Kidney glomerular epithelial cell (primary cell): ENCODE measurements at places on chromosomes 2 and 18.

- peak; percentile 87 for DNase-seq
Observed at GRCh38 chr2:20035955-20036666, 15.3 kb downstream of the LAPTM4A start.

- DNase-seq, result no peak
Observed at GRCh38 chr2:211176514-211177141, 620.2 kb downstream of the CPS1 start.

- DNase-seq, result no peak
Observed at GRCh38 chr2:230942371-230942770, 17.3 kb upstream of the GPR55 start.

GRCh38 chr2:96869281-96869821, 529 bp downstream of the SEMA4C start:
- DNase-seq, result no peak

DNA sequence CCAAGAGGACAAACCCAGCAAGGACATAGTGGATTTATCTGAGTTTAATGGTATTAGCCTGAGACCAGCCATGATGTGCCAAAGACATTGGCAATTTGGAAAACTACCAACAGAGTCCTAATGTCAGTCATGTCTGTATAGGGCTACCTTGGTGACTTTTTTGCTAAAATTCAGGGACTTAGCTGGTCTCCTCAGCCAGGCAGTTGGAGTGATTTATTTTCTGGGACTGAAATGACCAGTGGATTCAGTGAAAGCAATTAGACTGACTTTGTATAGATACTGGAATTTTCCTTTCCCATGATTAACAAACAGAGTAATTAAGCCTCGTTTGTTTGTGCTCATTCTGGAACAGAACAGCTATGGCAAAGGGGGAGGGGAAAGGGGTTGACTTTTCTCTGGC, 55.0 kb downstream of the LYPD6 start:
- no peak for DNase-seq

- no peak for DNase-seq
Observed at GRCh38 chr2:241820625-241821384, 11.8 kb downstream of the NEU4 start.

DNA sequence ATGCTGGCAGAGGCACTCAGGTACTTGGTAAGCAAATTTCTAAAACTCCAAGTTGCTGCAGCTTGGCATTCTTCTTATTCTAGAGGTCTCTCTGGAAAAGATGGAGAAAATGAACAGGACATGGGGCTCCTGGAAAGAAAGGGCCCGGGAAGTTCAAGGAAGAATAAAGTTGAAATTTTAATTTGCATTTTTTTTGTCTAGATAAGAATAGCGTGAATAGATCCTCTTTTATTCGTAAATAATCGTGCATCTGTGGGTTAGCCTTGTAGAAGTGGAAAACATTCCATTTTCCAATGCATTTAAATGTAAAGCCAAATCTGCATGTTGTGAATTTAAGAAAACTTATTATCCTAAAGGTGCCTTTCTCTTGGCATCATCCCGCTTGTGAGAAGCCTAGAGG, 61.0 kb downstream of the TNFRSF11A start:
- no peak for DNase-seq

- no peak for DNase-seq
Observed at GRCh38 chr18:11761553-11761952, 72.5 kb downstream of the GNAL start.

DNA sequence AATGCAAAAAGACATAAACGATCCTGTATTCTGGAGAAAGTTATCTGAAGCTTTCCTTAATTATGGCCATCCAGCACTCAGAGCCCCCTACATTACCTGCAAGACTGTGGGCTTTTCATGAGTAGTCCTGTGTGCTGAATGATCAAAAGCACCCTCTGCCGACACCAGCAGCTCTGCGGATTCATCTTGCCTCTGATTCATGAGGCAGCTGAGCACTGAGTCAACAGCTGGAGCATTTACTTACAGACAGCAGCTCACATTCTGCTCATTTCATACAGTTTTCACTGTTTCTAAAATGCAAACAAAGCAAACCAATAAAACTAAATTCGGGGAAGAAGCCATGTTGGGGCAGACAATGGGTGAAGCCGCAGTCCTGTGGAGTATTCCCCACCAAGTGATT, 886.5 kb downstream of the CNTNAP5 start:
- DNase-seq, result no peak

DNA sequence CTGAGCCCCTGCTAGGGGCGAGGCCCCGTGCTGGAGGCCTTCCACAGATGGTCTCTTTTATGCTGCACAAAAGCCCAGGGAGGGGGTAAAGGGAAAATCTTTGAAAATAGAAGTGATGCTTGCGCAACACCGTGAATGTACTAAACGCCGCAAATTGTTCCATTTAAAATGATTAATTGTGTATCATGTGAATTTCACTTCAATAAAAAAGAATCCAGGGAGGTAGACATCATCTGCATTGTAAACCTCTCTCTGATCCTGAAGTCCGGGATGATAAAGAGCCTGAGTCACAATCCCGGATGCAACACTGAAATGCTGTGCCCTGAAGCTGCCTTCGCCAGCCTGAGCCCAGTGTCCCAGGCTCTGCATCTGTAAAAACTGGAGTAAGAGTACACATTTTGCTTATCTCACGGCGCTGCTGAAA, 107.7 kb upstream of the PPP1CB start:
- peak; percentile 14 for DNase-seq

GRCh38 chr2:24330161-24330560, 30.2 kb downstream of the ITSN2 start:
- DNase-seq, result no peak

GRCh38 chr2:53913721-53914120, 54.0 kb upstream of the GPR75 start:
- peak; percentile 28 for DNase-seq

GRCh38 chr2:207474863-207475485, 54.8 kb upstream of the CREB1 start:
- DNase-seq, result peak; percentile 65

GRCh38 chr2:64735504-64735903, 81.8 kb upstream of the SERTAD2 start:
- no peak for DNase-seq

DNA sequence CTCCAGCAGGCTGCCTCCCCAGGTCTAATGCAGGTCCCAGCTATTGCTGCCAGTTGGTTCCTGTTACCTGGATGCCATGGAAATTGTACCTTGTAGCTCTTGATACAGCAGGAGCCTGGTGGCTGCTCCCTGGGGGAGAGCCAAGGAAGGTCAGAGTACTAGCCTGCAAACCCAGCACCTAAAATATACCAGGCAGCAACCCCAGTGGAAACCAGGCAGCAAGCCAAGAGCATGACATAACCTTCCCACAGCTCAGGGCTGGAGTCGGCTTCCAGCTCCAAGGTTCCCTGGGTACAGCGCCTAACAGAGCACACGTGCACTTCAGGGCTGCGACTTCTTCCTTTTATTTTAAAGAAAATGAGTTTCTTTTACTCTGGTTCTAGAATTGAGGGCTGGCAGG, 30.3 kb downstream of the TNP1 start:
- no peak for DNase-seq

GRCh38 chr18:62621546-62621945, 93.8 kb upstream of the PHLPP1 start:
- DNase-seq, result no peak

DNA sequence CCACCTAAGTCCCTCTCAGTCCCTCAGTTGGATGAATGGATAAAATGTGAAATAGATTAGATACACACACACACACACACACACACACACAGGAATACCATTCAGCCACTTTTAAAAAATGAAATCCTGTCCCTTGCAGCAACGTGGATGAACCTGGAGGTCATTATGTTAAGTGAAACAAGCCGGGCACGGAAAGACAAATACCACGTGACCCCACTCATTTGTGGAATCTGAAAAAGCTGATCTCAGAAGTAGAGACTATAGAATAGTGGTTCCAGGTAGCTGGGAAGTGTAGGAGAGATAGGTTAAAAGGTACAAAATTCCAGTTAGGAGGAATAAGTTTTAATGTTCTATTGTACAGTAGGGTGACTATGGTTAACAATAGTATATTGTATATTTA, 31.0 kb downstream of the TTC32 start:
- no peak for DNase-seq

DNA sequence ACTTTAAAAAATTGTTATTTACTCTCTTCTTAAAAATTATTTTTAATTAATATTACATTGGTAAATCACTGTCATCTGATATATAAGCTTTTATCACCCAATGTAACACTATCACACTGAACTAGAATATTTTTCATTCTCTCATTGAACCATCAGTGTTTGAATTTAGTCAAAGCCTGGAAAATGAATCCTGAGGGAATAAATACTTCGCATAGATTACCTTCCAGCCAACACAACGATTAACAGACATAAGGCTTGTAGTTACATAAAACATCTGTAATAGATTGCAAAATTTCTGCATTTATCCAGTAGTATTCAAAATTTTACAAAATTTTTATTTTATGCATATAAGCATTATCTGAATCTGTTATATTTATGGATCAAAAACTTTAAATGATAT, 314.9 kb downstream of the ERBB4 start:
- DNase-seq, result no peak

GRCh38 chr2:225598897-225599296, 199.4 kb downstream of the NYAP2 start:
- DNase-seq, result peak; percentile 21

- DNase-seq, result no peak
Observed at GRCh38 chr18:73746101-73746500, 401.5 kb downstream of the FBXO15 start.

DNA sequence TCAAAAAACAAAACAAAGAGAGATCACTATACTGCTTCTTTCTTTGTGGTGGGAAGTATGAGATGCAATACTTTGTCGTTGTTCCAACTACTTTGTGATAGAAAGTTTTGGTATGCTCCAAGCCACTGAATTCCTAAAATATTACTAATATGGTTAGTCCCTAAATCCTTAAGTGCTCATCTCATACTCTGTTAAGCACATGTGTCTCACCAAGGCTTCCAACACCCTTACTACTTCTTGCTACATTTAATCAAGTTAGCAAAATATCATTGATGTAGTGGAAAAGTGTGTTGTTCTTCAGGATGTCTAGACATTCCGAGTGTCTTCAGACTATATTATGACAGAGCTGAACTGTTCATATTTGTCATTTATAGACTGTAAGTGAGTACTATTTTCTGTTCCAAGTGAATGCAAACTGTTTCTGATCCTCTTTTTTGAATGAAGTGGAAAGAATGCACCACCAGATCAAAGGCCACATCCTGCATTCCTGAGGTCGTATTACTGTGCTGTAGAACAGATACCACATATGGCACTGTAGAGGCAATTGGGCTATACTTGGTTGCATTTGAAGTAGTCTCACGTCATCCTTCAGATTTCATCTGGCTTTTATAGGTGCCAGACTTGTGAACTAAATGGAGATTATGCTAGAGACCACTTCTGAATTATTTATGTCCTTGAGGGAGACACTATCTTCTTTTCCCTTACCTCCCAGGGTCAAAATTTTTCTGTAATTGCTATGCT, 298.4 kb upstream of the ZNF521 start:
- DNase-seq, result peak; percentile 83

GRCh38 chr2:173187941-173188788, 112.5 kb downstream of the MAP3K20 start:
- peak; percentile 60 for DNase-seq

DNA sequence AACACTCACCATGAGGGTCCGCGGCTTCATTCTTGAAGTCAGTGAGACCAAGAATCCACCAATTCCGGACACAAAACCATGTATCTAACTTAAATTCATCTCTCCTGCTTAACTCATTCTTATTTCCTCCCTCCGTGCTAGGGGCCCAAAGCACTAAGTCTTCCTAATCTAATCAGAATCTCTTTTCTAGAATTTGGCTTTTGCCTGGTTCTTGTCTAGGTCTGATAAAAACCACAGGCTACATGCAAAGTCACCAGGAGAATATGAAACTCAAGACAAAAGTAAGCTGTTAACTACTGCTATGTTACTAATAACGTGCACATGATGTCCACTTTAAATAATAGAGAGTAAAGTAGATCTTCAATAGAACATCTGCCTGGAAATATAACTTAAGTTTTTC, 69.9 kb downstream of the TRIP12 start:
- DNase-seq, result no peak

- DNase-seq, result peak; percentile 86
Observed at GRCh38 chr2:24115057-24115456, 8.1 kb downstream of the PFN4 start.

GRCh38 chr2:29628862-29629261, 292.5 kb downstream of the ALK start:
- no peak for DNase-seq

- DNase-seq, result peak; percentile 73
Observed at GRCh38 chr2:201358684-201359083, 1.5 kb upstream of the FLACC1 start.

DNA sequence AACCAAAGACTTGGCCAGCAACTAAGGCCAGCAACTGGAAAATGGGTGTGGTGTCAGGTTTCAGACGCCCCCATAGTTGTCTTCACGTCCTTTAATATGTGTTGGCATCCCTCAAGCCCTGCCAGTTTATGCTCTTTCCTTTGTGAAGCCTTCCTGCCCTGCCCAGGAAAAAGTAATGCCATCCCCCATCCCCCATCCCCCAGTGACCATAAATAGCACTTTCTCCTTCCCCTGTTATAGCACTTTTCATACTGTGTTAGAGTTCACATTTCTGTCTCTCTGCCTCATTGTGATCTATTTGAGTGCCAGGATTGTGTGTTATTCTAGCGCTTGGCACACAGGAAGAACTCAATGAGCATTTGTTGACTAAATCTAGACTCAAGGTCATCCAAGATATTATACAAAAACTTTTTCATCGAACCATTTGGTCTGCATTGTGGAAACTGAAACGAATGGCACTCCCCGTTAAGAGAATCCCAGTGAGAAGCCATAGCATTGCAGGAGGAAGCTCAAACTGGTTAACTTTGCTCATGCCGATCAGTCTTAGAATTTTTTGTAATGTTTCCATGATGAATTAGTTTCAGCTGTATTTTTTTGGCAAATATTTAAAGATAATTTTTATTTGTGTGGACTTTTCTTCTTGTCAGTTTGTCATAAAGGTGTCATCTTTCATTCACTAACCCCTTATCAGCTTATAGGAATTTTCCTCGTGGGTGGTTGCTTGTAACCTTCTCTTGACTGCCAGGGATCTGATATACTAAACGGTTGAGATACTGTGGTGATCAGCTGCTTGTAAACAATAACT, 15.7 kb downstream of the CRIM1 start:
- peak; percentile 63 for DNase-seq

DNA sequence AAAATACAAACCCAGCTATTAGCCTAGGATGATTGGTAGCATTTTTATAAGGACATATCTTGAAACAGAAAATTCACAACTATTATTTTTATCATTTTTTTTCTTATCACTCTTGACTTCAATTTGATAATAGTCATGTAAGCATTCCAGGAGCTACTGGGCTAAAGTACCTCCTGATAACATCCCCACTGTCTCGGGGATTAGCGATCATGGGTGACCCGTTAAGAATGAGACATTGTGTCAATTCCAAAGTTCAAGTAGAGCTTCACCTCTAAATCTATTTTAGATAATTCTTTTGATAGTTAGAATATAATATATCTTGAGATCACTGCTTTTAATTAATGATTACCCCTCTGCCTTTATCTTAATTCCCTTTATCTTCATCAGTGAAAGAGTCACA, 1204.5 kb upstream of the CHAC2 start:
- no peak for DNase-seq

DNA sequence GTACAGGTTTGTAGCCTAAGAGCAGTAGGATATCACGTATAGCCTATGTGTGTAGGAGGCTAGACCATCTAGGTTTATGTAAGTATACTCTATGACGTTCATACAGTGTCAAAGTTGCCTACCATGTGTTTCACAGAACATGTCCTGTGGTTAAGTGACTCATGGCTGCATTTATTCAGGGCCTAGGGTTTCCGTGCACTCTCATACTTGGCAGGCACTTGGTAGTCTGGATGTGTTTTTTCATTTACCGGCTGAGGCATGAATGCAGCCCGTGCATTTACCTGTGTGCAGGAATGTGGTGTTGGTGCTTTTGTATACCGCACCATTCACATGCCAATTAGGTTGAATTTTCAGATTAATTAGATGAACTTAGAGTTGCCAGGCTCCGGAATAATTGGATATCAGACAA, 43.4 kb downstream of the MYL12B start:
- DNase-seq, result peak; percentile 37
